ENCODE measurements at places on chromosomes 2 and 18.

- no peak for DNase-seq
Measured at GRCh38 chr2:221388891-221389290, 183.2 kb downstream of the EPHA4 start.

GRCh38 chr2:83340424-83340823 is 1118.7 kb downstream of the SUCLG1 start:
- no peak for DNase-seq

DNA sequence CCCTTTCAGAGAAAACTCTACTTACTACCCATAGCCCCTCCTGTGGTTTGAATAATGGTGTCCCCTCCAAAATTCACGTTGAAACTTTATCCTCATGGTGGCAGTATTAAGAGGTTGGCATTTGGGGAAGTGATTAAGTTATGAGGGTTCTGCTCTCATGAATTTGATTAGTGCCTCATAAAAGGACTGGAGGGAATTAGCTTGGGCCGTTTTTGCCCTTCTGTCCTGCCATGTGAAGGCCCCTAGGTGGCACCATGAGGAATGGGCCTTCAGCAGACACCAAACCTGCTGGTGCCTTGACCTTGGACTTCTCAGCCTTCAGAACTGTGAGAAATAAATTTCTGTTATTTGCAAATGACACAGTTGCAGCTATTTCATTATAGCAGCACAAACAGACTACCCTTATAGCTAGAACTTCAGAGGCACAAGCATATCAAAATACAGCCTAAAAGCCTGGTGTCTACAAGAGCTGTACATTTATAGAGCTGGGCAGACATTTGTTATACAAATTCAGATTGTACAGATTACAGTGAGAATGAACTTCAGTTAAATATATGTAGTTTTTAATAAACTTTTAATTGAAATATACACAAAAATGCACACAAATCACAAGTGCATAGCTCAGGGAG is 2.6 kb upstream of the PTPN2 start:
- DNase-seq = no peak

GRCh38 chr2:217792626-217793527 is 209.9 kb downstream of the TNS1 start:
- DNase-seq = no peak

DNA sequence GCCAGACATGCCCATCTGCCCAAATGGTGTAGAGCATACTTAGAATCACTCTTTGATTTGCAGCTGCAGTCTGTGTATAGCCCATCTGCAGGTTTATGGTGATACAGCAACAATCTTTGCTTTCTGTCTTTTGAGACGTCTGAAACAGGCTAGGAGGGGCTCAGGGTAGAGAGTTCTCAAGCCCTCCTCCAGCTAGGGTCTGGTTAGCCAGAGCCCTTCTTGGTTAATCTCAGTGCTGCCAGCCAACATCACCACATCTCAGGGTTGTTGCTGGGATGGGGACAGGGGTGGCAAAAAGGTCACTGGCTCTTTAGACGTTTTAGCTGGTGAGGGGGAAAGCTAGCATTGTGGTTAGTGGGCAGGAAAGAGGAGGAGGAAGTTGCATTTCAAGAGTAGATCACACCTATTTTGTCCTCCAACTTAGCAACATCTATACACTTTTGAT is 136.6 kb upstream of the ACAA2 start:
- DNase-seq = no peak

DNA sequence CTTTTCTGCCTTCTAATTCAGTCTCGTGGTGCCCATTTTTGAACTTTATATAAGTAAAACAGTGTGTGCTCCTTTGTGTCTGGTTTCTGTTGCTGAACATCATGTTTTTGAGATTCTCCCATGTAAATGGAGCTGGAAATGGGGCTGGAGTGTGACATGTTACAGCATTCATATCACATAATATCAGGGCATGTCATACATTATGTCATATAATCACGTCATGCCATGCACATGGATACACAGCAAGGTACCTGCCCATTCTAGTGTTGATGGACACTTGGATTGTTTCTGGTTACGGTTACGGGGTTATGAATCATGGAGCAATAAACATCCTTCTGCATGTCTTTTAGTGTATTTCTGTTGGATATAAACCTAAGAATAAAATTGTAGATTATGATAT is 117.1 kb upstream of the MYT1L start:
- no peak for DNase-seq

DNA sequence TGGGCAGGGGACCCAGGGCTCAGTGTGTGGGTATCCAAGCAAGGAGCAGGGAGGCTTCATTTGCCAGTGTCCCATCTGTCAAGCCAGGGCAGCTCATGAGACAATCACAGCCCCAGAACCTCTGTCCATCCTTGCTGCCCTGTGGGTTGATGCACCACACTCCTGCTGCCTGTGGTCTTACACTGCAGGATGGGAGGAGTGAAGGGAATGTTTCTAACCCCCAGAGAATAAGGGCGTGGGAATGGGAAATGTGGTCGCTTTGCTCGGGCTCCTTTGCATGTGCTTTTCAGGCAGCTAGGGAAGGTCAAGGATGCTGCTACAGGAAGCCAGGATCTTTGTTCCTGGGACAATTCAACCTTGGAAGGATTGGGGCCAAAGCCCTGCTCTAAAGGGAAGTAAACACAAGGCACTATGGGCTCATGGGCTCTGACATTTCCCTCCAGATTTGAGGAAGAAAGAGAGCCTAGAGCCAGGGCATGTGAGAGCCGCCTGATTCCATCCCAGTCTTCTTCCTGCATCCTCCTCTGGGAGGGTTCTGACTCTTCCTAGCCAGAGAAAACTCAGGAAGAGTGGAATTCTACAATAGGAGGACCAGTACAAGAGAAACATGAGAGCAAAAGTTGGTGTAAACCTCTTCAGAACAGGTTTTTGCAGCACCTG is 18.8 kb upstream of the MAP3K20 start:
- DNase-seq = no peak

- DNase-seq = no peak
Measured at GRCh38 chr2:190791347-190791975, 89.2 kb upstream of the GLS start.

DNA sequence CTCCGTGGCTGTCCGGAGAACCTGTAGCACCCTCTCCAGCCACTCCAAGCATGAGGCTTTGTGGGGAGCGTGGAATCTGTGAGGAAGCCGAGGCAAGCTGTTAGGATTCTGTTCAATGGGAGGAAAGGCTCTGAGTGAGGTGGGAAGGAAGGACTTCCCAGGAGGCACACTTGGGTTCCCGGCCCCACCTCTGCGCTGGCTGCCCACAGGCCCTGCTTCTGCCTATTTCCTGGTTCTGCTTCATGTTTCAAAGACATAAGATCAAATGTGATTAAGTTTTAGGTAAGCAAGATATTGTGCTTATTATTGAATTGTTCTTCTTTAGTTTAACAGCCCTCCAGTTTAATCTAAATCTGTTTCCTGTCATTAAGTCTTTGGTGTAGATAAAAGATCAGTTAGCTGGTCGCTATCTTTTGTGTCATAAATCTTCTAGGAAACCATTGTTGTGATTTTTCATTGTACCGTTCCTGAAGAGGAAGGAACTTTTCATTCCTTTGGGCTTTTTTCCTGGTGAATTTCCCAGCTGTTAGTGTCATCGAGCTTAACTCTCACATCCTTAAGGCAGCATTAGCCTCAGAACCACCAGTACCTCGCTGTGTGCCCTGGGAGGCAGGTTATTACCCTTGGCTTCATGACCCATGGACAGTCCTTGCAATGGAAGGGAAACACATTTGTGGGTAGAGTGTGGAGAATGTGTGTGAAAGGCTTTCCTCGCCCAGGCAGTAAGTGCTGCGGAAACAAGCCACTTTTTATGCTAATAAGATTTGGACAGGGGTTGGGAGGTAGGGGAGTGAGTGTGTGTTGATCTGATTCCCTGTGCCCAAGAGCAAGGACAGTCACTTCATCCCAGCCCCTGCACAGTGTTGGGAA is 61.9 kb upstream of the ALPP start:
- DNase-seq = no peak

GRCh38 chr2:183162362-183162761 is 38.1 kb downstream of the NUP35 start:
- DNase-seq = no peak

- no peak for DNase-seq
Measured at GRCh38 chr2:150332383-150332782, 155.1 kb downstream of the RND3 start.

GRCh38 chr2:180240774-180241173 is 233.7 kb upstream of the CWC22 start:
- DNase-seq = no peak

- DNase-seq = no peak
Measured at GRCh38 chr2:29522951-29523669, 398.3 kb downstream of the ALK start.

- DNase-seq = no peak
Measured at GRCh38 chr2:24076849-24077534, 866 bp upstream of the SF3B6 start.

All from NCI-H1417 treated with DMSO at 0.1 percent for 48 hours (cell line).